CD4-positive, alpha-beta T cell treated with Interleukin-17A for 1 hour (primary cell): ENCODE measurements at places on chromosomes 5 and 9.

GRCh38 chr9:133515615-133516255, 9.0 kb downstream of the MYMK start:
- no peak for DNase-seq

DNA sequence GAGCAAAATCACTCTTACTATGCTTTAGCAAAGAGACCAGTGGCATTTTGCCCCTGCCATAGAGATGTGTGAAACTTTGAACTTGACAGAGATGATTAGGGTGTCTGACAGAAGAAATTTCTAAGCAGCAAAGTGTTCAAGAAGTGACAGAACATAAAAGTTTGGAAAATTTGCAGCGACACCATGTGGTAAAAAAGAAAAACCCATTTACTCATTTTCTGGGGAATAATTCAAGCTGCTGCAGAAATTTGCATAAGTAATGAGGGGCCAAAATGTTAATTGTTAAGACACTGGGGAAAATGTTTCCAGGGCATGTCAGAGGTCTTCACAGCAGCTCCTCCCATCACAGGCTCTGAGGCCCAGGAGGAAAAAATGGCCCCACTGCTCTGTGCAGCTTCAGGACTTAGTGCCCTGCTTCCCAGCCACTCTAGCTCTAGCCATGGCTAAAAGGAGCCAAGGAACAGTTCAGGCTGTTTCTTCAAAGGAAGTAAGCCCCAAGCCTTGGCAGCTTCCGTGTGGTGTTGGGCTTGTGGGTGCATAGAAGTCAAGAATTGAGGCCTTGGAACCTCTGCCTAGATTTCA, 6.1 kb upstream of the AP3B1 start:
- peak; percentile 49 for DNase-seq

GRCh38 chr5:119187776-119188529, 117.1 kb downstream of the DMXL1 start:
- DNase-seq: peak; percentile 52

- DNase-seq: no peak
Observed at GRCh38 chr9:133715295-133715865, 22.8 kb downstream of the SARDH start.

DNA sequence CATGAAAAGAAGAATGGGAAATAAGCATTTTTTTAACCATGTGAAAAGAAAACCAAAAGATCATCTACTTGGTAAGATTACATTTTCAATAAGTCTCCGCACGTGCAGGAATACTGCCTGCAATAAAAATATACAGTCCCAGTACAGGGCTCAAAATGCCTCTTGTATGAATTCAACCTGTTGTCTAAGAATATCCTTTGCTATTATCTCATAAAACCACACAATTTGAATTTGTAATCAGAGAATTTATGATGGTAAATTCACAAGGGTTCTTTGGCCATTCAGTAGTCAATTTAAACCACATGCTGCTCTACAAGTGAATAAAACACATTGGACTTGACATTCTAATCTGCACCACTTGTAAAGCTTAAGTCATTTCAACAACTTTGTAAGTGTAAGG, 46.6 kb downstream of the ST8SIA4 start:
- DNase-seq: no peak

GRCh38 chr9:13778631-13779030, 499.1 kb upstream of the MPDZ start:
- no peak for DNase-seq

DNA sequence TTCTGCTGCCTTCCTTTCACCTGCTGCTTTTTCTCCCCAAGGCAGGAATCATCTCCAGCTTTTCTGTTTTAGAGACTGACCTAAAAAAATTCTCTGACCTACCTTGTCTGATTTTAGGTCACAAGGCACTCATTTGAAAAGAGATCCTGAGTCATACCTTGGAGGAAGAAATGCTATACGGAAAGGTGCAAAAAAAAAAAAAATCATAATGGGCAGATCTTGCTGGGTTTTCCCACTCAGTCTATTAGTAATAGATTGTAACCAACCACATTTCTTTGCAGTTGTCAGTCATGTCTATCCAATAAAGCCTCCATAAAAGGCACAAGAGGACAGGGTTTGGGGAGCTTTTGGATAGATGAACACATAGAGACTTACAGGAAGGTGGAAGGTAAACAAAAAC, 70.0 kb downstream of the MTREX start:
- no peak for DNase-seq
